Uterine smooth muscle cell (primary cell): ENCODE measurements at places on chromosomes 4 and X. TPM values are rescaled to one million over a fixed set of nuclear protein-coding genes. Genes with fewer than 3 reads are reported as not detected.

Gene CDKL5
- 3.4 and 5.5 TPM in 2 replicates for total RNA-seq

Gene CCSER1
- 0.33 and 2.9 TPM in 2 replicates for total RNA-seq

Gene BANK1
- total RNA-seq, result 0.44 and 1.00 TPM in 2 replicates

Gene NPFFR2
- total RNA-seq, result not detected in 2 replicates

Gene TBX22
- total RNA-seq, result not detected in 2 replicates

Gene MAGEE2
- total RNA-seq, result not detected in 2 replicates

Gene VGLL1
- total RNA-seq, result not detected in 2 replicates

Gene AR
- 9.4 and 16.6 TPM in 2 replicates for total RNA-seq

Gene PCSK1N
- 2.9 TPM in 1 of 2 replicates, not detected in the other for total RNA-seq

Gene PRRG3
- total RNA-seq, result 0.33 and 1.2 TPM in 2 replicates

Gene GAGE1
- not detected in 2 replicates for total RNA-seq

Gene RPS6KA6
- 14.6 and 17.0 TPM in 2 replicates for total RNA-seq

Gene JCHAIN
- total RNA-seq, result 0.66 and 1.2 TPM in 2 replicates

Gene TRIM75
- total RNA-seq, result not detected in 2 replicates

Gene SSX2
- total RNA-seq, result not detected in 2 replicates
